ENCODE measurements at places on chromosomes 12 and 14.

DNA sequence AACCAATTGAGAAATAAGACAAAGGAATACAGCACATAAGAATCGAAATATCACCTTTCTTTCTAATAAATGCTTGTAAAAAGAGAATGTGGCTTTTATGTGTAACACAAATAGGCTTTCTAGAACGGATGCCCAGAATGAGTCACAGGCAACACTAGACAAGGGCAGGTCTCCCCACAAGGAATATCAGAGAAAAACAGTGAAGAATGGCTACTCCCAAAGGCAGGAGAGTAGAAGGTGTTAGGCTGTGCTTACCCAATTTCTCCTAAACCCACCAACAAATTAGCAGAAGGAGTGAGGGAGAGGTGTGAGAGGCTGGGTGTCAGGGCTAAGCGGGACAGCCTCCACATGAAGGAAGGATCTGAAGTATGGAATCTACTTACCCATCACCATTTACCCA lies 55.2 kb downstream of the GALNT4 start:
- DNase-seq: peak; percentile 28

DNA sequence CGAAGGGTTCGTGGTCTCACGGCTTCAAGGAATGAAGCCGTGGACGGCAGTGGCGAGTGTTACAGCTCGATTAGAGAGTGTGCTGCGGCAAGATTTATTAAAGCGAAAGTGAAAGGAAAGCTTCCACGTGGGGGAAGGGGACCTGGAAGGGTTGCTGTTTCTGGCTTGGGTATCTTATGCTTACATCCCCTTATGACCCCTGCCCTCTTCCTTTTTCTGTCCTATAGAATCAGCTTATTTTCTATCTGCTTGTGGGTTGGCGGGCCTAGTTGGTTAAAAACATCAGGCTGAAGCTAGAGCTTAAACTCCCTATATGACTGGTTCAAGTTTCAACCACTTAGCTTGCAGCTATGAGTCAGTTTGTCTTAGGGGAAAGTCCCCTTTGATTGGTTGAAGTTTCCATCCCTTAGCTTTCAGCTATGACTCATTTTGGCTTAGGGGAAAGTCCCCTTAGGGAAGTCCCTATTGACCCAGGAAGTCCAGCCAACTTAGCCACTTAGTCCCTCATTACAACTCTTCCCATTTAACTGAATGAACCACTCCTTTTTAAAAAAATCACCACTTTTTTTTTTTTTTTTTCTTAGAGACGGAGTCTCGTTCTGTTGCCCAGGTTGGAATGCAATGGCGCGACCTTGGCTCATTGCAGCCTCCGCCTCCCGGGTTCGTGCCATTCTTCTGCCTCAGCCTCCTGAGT lies 1494.7 kb upstream of the TMEM132C start:
- DNase-seq: peak; percentile 41

DNA sequence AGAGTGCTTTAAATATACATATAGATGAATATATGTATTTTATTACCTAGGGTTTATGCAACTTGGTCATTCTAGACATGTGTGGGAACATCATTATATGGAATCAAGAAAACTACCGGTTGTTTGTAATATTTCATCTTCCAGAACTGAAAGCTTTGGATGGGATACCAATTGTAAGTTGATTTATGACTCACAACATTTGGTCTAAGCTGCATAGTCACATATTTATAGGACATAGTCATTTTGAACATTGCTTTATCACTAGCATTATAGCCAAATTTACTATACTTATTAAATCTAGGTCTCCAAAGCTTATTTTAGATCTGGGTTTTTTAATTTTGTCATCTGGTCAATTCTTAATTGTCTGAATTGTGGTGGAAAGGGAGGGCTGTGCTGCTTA lies 83.7 kb upstream of the PCNX4 start:
- DNase-seq: no peak

DNA sequence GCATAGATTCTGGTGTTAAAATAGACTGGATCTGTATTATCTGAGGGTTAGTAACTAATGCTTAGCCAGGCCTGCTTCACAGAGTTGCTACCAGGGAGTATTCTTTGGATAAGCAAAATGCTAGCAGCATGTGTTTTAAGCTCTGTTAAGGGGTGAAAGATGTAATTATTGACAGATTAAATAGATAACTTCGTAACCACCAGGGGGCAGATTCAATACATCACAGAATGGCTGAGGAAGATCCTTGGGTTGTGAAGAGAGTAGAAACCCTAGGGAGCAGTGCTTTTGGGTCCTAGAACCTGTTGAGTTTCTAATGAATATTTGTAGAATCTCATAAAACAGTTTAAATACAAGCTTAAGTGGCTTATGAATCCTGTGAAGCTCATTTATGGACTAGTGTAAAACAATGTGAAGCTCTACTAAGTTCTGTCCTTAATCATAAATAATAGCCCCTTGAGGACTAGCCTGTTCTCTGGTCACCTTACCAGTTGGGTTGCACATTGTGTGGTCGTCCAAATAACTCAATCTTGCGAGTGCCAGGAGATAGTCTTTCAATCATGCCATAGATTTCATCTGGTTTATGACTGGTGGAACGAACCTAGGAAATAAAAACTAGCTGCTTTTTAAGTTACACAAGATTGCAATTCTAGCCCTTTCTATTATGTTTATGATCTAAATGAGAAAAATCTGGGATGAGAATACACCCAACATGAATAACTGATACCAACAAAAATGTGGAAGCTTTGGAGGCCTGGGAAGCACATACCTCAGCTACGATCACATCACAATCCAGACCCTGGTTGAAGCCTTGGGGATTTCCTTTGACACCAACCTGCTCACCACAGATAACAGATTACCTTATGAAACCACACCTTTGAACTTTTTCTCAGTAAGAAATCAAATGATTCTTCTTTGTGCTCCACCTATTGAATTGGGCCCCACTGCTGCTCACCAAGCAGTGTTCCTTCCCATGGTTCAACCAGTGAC lies 12.3 kb downstream of the METTL3 start:
- DNase-seq: no peak

DNA sequence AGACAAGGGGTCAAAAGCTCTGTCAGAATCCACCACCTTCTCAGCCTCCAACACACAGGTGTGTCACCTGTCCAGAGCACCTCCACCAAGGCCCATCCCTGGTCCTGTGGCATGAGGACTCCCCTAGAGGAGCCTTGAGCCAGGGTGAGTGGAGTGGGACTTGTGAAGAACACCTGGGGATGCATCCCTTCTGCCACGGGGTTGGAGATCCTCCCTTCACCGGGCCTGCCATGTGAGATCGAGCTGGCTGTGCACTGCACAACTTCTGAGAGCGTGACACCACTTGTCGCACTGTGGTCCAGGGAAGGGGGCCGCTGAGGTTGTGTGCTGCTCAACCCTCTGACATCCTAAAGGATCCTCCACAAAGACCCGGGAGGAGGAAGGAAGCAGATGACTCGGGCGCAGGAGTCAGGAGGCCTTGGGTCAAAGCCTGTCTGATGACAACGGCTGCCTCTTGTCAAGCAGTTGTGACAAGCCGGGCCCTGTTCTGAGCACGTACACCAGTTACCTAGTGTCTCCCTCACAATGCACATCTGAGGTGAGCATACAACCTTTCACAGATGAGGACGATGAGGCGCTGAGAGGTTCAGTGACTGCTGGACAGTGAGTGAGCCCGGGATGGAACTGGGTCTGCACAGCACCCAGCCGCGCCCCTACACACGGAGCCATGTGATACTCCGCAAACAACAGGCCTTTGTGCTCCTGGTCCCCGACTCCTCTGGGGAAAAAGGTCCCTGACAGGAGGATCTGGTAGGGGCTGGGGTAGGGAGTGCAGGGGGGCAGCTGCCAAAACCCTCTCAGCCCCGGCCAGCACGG lies 35.6 kb downstream of the CHGA start:
- DNase-seq: no peak

- DNase-seq: no peak
Observed at GRCh38 chr14:43687921-43688320, 819.2 kb downstream of the FSCB start.

- no peak for DNase-seq
Observed at GRCh38 chr12:1213205-1213604, 222.2 kb downstream of the ERC1 start.

- DNase-seq: no peak
Observed at GRCh38 chr12:31018790-31019505, 54.7 kb upstream of the DDX11 start.

DNA sequence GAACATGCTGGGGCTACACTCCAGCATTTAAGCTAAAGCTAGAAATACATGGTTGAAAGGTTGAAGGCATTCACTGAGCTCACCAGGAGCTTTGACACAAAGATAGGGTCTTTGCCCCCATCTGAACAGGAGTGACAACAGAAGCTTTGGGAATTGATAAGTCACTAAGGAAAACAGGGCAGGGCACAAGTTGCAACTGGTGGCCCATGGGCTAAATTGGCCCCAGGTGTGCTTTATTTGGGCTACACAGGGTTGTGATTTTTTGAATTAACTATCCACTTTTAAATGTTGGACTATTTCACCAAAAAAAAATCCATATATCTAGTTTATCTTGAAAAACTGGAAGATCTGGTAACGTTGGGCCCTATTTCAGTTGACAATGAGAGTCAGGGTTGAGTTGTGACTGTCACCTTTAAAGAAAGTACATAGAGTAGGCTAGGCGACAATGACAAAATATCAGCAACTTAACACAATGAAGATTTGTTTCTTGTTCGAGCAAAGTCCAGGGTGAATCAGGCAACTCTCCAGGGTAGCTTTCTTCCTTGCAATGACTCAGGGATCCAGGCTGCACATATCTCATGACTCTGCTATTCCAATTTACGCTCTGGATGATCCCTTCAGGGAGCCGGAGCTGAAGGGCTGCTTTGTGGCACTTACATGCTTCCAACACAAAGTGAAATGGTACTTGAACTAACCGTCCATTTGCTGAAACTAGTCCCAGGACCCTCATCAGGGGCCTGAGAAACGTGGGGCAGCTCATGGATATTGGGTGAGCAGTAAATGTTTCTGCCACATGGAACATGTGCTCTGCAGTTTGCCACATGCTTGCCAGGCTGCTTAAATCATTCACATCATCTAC lies 13.3 kb upstream of the EIF4B start:
- DNase-seq: no peak

DNA sequence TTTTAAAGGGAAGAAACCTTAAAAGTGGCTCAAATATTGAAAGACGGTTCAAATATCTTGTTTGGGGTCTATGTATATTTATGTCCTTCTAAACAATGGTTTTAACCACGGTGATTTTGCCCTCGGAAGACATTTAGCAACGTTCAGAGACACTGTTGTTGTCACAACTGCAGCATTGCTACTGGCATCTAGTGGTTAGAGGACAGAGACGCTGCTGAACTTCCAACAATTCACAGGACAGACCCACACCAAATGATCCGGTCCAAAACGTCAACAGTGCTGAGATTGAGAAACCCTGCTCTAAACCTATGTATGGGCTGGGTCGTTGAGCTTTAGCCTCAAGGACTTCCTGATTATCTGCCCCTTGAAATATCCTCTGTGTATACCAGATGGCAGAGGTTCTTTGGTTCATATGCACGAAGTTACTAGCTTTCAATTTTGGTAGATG lies 1.7 kb downstream of the ANGEL1 start:
- DNase-seq: no peak
